ENCODE measurements at places on chromosomes 2 and 18. TPM values are rescaled to one million over a fixed set of nuclear protein-coding genes. Genes with fewer than 3 reads are reported as not detected.

- DNase-seq = no peak
Measured at GRCh38 chr2:96772903-96773671, 12.4 kb downstream of the CNNM4 start.

DNA sequence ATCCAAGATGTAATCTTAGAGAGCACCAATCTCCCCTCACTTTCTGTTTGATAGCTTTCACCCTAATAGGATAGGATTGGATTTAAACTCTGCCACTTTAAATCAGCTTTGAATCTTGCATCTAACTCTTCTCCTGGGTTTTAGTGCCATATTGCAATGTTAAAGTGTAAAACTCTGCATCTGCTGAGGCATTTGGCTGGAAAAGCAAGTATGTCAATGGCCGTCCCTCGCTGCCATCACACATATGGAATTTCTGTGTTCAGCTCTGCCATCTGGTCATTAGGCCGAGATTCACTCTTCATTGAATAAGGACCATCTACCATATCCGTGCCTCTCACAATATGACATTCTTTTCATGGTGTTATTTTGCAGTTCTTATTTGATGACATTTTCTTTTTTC is 728.1 kb upstream of the PIK3C3 start:
- DNase-seq = no peak

- no peak for DNase-seq
Measured at GRCh38 chr18:58338141-58338540, 290.8 kb downstream of the ALPK2 start.

DNA sequence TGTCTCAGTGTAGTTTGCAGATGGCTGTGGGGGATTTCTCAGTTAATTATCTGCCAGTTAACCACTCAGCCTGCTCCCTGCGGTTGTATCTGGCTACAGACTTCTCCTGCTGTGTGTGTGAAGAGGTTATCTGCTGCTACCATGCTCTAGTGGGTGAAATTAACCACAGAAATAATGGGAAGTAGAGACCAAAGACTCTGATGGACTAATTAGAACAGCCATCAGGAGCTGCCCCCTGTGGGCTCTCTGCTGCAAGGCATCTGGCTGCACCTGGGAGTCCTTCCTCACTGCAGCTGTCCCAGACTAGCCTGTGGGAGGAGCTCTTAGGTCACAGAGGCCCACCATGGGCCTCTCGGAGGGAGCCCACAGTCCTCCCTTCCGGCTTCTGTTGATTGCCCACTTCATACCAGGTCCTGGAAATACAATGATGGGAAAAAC is 66.6 kb downstream of the CTIF start:
- DNase-seq = no peak

- no peak for DNase-seq
Measured at GRCh38 chr18:75257605-75258004, 47.0 kb downstream of the TSHZ1 start.

GRCh38 chr2:62994206-62994605 is 56.4 kb upstream of the OTX1 start:
- DNase-seq = no peak

The CD8B2 gene
- not detected for polyA plus RNA-seq

GRCh38 chr2:232276733-232277313 is 101.7 kb upstream of the ALPP start:
- DNase-seq = no peak

DNA sequence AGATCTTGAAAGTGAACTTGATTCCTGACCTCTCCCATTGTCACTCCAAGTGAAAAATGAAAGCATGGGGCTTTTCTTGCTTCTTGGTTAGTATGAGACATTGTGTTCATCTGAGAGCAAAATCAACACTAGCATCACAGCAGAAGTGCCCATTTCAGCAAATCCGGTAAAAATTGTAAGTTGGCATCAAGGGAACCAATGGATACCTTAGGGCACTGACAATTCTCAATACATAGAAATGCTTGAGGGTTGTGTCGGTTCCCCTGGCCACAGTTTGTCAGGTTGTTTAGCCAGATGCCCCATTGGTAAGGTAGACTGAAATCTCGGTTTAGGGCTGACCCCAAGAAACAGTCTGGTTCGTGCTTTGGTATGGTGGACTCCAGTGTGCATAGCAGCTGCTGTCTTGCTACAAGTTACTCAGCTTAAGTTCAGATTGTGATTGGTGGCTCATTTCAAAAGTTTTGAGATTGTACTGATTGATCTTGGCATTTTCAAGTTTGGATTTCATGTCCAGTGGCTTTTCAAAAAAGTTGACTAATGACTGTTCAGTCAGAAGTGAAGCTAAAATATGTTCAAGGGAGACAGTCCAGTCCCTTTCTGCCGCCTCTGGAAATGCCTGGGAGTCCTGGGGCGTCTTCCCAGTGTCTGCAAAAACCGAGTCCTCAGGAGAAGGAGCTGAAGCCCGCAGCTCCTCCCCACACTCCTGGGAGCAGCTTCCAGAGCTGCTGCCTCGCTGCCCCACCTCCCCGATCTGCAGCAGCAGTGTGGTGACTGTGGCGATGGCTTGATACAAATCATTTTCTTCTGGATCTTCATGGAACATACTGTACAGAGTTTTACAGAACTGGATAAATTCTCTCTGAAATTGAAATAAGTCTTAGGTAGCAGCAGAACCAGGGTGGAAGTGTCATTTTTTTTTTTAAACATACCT is 5.6 kb downstream of the RPL31 start:
- no peak for DNase-seq

The PTPRM gene
- 86.6 TPM for polyA plus RNA-seq

All from fibroblast of lung (primary cell).